NB4 (cell line): ENCODE measurements at places on chromosomes 1 and 21.

GRCh38 chr1:213277036-213277435, 226.0 kb downstream of the RPS6KC1 start:
- DNase-seq: no peak

DNA sequence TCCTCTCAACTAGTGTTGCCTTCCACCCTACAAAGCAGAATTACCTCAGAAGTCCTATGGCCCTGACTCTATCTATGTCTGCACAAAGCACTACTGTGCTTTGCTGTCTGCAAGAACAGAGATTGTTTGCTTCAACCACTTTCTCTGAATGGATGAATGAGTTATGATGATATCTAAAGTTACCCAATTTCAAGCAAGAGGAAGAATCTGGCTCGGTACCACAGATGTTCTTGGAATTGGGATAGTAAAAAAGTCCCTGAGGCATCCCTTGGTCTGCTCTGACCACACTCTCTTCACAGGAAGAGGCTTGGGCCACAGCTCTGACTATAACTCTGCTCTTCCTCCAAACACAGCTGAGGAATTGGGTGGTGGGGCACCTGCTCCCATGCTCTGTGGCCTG, 31.2 kb downstream of the MTARC1 start:
- DNase-seq: no peak

GRCh38 chr1:41849211-41849759, 69.4 kb downstream of the HIVEP3 start:
- DNase-seq: no peak

GRCh38 chr1:212805767-212806166, 14.1 kb downstream of the TATDN3 start:
- DNase-seq: no peak

DNA sequence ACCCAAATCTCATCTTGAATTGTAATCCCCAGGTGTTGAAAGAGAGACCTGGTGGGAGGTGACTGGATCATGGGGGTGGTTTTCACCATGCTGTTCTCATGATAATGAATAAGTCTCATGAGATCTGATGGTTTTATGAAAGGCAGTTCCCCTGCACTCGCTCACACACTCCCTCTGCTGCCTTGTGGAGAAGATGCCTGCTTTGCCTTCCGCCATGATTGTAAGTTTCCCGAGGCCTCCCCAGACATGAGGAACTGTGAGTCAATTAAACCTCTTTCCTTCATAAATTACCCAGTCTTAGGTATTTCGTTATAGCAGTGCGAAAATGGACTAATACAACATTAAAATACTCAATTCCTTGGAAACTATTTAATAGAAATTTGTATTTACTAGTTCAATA, 99.2 kb downstream of the PROX1 start:
- peak; percentile 4 for DNase-seq

DNA sequence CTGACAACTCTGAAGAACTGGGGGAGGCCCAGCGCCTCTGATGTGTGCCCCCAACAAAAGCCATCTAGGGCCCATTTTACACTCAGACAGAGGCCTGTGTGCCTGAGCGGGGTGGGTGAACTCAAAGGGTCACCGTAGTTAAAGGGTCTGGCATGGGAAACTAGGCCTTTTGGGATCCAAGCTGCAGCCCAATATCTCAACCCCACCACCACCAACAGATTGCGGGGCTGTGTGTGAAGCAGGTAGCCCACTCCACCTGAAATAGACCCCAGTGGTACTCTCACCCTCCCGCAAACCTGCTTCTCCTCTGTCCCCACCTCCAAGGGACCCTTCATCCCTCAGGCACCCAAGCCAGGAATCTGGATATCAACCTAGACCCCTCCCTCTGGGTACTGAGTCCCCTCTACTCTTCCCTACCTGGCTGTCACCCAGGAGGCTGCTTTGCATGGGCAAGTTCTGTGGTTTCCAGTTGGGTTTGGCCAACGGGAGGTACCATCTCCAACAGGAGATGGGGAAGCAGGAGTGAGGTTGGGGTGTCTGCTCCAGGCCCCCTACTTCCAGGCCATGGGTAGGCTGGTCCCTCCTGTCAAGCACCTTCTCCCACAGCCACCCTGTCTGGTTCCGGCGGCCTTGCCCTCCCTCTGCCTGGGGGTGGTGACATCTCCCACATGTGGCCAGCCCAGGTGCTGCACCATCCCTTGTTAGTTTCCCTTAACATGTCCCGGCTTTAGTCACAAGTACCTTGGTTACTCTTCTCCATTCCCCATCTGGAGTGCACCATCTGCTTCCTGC, 35.2 kb upstream of the LRP8 start:
- no peak for DNase-seq

DNA sequence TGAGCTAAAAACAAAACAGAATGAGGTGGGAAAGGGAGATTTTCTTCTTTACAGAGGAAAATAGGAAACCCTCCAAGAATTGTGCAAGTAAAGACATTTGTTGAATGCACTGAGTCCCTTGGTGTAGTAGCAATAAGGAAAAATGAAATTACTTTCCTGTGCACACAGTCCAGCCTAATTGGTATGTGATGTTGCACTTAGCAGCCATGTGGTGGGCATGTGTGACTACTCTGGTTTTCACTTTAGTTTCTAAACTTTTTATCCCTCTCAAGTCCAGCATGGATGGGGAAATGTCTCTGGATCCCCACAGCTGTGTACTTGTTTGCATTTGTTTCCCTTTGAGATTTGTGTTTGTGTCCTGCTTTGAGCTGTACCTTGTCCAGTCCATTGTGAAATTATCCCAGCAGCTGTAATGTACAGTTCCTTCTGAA, 7.1 kb upstream of the AGO3 start:
- DNase-seq: no peak

- DNase-seq: no peak
These were observed 103.3 kb downstream of the CYYR1 start for GRCh38 chr21:26469789-26470188.

GRCh38 chr1:119565131-119565772, 58.2 kb downstream of the HSD3B1 start:
- peak; percentile 6 for DNase-seq

GRCh38 chr1:11289064-11289463, 16.1 kb downstream of the UBIAD1 start:
- DNase-seq: no peak

DNA sequence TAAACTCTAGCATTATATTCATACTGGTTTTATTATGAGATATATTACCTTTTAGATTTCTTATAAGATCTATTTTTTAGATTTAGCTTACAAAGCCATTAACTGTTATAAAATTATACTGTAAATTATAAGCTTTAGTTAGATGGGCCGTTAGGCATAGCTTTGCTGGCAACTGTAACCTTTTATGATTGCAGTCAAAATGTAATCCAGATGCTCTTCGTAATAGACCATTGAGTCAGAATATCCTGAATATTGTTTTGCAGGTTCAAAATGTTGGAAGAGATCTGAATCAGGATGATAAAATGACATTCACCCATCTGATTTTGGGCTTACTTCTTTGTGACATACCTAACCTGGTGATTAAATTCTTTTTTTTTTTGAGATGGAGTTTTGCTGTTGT, 20.9 kb downstream of the ITSN1 start:
- DNase-seq: no peak

GRCh38 chr1:6586404-6586816, 6.6 kb downstream of the ZBTB48 start:
- DNase-seq: no peak

- DNase-seq: no peak
These were observed 98.3 kb upstream of the FGGY start for GRCh38 chr1:59198564-59198963.

DNA sequence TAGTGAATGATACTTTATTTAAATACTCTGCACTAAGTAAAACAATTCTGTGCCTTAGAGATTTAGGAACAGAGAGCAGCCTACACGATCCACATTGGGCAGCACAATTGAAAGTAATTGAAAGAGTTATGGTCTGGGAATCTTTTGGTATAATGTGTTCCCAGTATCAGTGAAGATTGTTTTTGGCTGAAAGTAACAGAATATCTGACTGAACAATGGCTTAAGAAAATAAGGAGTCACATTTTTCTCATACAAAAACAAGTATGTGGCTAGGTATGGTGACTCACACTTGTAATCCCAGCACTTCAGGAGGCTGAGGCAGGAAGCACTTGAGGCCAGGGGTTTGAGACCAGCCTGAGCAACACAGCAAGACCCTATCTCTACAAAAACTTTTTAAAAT, 306.2 kb downstream of the NFIA start:
- no peak for DNase-seq

- DNase-seq: no peak
These were observed 24.7 kb downstream of the LYST start for GRCh38 chr1:235841938-235842545.

DNA sequence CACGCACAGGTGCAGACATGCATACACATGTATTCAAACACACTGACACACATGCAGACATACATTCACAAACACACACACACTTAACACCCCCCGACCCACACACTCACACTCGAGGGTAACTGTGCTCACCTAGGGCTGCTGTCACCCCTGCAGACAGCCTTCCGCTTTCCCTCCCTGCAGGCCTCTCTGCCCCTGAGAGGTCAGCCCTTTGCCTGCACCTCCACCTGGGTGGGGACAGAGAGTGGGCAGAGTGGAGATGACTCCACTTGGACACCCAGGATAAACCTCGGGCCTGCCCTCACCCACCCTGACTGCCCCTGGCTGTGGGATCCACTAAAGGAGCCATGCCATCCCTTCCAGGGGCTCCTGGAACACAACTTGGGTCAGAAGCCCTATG, 264.3 kb downstream of the PTPRU start:
- no peak for DNase-seq

DNA sequence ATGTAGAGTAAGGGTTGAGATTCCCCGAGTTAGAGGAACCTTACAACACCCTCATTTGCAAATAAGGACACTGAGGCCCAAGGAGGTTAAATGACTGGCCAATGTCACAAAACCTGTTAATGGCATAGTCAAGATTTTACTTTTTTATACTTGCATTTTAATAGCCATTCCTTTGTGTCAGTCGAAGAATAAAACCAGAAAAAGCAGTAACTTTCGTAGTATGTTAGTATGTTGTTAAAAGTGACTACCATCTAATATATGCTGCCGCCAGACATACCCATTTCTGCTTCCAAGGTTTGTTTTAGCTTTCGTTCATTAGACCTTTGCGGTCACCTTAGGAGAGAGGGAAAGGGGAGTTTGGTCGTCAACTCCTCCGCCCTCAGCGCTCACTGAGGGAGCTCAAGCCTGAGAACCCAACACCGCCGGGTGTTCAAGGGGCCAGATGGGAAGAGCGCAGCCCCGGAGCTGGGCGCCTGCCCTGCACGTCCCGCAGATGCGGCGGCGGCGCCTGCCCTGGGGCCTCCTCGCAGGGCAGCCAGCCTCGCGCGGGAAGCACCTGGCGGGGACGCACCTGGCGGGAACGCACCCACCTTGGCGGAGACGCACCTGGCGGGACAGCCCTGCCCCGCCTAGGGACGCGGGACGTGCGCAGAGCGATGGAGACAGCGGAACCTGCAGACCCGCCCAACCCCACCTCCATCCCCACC, 466 bp downstream of the VPS26C start:
- peak; percentile 64 for DNase-seq
